ENCODE measurements at places on chromosomes 13 and 19.

DNA sequence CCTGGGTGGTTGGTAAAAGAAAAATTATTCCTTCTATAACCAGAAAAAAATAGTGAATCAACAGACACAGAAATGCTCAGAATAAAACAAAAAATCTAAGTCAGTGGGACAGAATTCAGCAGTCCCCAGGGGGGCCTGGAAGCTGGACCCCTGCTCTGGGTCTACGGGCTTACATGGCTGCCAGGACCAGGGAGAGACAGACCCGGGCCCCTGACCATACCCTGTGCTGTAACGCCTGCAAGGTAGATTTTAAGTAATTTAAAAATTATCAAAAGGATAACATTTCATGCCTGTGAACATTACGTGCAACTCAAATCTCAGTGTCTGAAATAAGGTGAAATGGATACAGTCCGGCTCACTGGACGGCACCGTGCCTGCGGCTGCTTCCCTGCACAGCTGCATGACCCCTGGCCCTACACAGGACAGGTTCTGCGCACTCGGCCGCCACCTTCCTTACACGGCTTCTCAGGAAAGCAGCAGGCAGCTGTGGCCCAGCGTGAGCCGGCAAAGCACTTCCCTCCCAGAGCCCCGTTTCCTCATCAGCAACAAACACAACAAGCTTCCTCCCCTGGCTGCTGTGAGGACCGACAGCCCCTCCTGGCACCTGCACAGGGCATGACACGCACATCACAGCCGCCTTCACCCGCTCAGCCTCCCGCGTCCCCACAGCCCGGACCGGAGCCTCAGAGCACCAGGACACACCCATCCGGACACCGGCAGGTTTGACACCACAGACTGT is 22.2 kb downstream of the RASA3 start:
- no peak for DNase-seq

GRCh38 chr19:44702551-44703176 is 3.7 kb downstream of the CEACAM16 start:
- no peak for DNase-seq

DNA sequence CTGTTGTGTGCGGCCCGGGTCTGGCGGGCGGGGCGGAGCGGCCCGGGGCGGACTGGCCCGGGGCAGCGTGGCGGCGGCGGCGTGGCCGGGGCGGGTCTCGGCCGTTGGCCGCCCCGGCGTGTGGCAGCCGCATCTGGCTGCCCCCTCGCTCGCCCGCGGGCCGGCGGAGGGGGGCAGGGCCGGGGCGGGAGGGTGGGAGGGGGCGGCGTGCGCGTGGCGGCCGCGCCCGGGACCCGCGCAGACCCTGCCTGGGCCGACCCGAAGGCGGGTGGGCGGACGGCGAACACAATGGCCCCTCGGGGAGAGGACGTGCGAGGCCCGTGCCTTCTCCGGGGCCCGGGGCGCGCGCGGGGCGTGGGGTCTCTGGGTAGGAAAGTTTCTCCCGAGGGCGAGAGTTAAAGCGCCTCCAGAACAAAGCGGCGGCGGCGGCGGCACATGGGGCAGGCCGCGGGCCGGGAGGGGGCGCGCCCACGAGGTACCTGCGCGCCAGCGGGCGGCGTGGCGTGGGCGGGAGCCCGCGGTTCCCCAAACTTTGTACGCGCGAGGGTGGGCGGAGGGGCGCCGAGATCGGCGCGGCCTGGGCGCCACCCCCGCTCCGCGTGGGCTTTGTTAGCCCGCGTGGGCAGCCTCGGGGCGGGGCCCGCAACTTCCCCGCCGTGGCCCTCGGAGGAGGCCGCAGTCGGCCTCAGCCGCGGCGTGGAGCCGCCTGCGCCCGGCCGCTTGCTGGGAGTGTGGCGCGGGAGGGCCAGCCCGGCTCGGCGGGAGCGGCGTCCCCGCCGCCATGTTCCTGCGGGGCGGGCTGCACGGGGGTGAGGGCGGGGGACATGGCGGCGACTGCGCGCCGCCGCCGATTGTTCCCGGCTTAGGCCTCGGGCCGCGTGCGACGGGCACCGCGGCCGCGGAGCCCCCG is 764 bp downstream of the MIR17HG start:
- no peak for DNase-seq

DNA sequence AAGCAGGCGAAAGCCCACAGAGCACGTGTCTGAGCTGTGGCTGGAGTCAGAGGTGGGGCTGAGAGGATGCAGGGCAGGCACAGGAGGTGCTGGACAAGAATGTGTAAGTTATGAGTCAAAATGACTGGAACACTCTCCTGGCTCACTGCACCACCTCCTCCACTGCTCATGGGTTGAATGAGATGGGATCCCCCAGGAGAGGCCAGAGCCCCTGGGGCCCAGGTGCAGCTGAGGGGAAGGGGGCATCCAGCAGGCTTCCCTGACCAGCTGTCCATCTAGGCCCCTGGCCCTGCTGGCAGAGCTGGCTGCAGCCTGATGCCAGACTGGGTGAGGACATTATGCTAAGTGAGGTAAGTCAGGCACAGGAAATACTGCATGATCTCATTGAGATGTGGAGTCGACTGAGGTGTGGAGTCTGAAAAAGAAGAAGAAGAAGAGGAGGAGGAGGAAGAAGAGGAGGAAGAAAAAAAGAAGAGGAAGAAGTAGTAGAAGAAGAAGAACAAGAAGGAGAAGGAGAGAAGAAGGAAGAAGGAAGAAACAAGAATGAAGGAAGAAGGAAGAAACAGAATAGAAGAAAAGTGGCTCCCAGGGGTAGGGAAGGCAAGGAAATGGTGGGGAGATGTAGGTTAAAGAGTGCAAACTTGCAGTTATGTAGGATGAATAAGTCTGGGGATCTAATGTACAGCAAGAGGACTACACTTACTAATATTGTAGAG is 747.4 kb downstream of the UQCRFS1 start:
- peak; percentile 40 for DNase-seq

DNA sequence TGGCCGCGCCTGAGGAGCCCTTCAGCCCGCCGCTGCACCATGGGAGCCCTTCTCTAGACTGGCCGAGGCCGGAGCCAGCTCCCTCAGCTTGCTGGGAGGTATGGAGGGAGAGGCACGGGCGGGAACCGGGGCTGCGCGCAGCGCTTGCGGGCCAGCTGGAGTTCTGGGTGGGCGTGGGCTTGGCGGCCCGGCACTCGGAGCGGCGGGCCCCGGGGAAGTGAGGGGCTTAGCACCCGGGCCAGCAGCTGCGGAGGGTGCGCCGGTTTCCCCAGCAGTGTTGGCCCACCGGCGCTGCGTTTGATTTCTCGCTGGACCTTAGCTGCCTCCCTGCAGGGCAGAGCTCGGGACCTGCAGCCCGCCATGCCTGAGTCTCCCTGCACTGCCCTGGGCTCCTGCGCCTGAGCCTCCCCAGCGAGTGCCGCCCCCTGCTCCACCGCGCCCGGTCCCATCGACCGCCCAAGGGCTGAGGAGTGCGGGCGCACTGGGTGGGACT is 1890.0 kb upstream of the PCDH20 start:
- DNase-seq: no peak

GRCh38 chr13:98796798-98797197 is 44.3 kb upstream of the SLC15A1 start:
- no peak for DNase-seq

DNA sequence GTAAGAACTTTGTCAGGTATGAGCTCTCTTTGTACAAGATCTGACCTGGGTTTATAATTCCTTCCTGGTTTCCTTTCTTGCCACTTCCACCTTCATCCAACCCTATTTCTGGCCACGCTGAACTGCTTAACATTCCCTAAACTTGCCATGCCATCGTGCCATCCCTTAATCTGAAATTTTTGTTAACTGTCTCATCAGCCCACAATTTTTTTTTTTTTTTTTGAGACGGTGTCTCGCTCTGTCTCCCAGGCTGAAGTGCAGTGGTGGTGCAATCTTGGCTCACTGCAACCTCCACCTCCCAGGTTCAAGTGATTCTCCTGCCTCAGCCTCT is 144.6 kb downstream of the GGACT start:
- DNase-seq: no peak

DNA sequence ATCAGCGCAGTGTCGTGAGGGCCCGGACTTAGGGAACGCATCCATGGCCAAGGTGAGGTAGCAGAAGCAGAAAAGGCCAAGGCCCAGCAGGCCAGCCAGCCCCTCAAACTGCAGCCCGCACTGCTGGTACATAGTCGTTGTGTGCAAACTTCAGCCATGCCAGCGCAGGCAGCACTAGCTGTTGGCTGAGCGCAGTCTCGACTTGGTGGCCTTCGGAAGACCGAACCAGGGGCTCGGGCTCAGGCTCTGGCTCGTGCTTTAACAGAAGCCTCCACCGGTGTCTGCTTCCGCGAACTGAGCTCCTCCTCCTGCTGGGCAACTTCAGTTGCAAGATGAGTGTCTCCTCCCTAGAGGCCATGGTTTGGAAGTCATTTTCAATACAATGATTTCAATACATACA is 157.5 kb downstream of the DNAJC15 start:
- no peak for DNase-seq

- DNase-seq: no peak
These were observed 5.3 kb upstream of the MYO16 start for GRCh38 chr13:108624108-108624507.

GRCh38 chr19:44779150-44779549 is 1.5 kb downstream of the CBLC start:
- no peak for DNase-seq

DNA sequence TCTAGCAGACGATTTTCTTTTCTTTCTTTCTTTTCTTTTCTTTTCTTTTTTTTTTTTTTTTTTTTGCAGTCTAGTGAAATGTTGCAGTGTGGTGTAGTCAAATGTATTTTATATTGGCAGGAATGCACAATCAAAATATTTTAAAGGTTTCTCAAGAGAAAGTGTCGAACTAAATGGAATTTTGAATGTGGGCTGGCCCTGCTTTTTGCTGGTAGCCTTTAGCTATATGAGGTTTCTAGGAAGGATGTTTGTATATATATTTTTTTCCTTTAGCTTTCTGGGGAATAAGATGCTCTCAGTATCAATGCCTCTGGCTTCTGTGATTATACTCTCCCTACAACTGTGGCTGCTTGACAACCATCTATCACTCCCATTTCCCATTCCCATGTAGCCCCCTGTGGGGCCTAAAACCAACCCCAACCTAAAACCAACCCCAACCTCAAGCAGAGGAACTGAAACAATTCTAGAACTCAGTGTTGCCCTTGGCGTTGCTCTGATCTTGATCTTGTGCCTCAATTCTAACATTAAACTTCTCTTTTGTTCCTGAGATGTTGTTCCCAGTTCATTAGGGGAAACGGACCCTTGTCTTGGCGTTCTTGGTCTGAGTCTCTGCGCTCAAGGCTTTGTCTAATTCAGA is 27.1 kb downstream of the CYSLTR2 start:
- no peak for DNase-seq

- no peak for DNase-seq
These were observed 8.8 kb upstream of the GPC6 start for GRCh38 chr13:93217721-93218261.

DNA sequence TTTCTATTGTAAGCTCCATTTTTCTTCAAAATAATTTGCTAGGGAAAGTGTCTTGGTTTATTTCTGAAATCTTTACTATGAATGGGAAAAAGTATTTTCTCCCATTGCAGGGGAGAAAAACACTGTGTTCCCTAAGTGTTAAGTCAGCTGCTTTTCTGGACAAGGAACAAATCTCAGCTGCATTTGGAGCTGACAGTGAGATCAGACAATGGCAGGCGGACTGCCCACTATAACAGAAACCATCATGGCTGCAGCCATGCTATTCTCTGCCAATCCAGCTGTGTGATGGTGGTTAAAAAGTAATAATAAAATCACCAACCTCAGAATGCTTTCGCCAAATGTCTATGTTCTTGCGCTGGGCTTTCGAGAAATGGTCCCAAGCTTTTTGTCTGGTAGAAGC is 302.7 kb downstream of the DNAJC15 start:
- no peak for DNase-seq

GRCh38 chr19:49687566-49688316 is 1.7 kb upstream of the ADM5 start:
- DNase-seq: no peak

- peak; percentile 56 for DNase-seq
These were observed 50.5 kb upstream of the UBE2L5 start for GRCh38 chr13:30371649-30372265.

- no peak for DNase-seq
These were observed 1.3 kb downstream of the RAD23A start for GRCh38 chr19:12946731-12947496.

GRCh38 chr19:2394054-2394441 is 33.3 kb downstream of the TIMM13 start:
- no peak for DNase-seq

- no peak for DNase-seq
These were observed 9.1 kb upstream of the C19orf12 start for GRCh38 chr19:29724102-29724641.

DNA sequence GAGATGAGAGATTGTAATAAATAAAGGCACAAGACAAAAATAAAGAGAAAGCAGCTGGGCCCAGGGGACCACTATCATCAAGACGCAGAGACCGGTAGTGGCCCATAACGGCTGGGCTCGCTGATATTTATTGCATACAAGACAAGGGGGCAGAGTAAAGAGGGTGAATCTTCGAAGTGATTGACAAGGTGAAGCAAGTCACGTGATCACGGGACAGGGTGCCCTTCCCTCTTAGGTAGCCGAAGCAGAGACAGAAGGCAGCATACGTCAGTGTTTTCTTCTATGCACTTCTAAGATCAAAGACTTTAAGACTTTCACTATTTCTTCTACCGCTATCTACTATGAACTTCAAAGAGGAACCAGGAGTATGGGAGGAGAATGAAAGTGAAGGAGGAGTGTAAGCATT is 4.6 kb upstream of the PRKCG start:
- peak; percentile 52 for DNase-seq

DNA sequence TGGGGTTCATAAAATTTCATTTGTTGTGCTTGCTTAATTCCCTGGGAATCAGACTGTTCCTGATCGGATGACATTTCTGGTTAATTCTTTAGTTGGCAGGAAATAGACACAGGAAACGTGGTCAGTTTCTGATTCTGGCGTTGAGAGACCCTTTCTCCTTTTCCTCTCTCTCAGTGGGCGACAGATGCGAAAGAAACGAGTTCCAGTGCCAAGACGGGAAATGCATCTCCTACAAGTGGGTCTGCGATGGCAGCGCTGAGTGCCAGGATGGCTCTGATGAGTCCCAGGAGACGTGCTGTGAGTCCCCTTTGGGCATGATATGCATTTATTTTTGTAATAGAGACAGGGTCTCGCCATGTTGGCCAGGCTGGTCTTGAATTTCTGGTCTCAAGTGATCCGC is 10.8 kb downstream of the LDLR start:
- DNase-seq: no peak

GRCh38 chr13:46295491-46296114 is 83.9 kb downstream of the LRRC63 start:
- no peak for DNase-seq

DNA sequence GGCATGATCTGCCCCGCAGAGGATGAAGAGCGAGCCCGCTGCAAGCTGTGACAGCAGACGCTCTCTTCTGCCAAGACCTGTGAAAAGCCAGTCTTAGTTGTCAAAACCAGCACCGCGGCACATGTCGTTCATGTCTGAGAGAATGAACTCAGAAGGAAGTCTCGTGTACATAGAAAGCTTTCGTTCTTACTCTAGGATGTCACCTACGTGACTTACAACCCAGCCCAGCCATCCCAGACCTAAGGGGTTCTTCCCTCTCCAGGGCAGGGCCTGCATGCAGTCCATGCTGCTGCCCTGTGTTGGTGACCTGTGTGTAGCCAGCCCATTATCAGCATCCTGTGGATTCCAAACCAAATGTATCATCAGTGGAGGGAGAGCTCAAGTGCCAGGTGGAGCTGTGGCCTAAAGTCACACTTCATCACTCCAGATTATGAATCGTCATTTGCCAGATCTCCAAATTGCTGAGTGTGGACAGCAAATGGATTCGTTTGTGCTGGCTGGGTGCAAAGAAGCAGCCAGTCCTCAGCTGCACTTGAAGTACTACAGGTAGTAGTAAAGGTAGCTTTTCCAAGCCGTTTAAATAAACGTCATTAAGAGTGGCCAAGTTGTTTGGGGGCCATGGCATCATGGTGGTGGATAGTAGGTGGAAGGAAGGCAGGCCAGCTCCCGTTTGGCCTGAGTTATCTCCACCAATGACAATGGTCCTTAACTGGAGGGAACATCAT is 73.9 kb upstream of the GPR183 start:
- DNase-seq: no peak
